HS-5 (cell line): ENCODE measurements at places on chromosomes 16 and 17.

GRCh38 chr16:8146256-8147012, 443.9 kb downstream of the TMEM114 start:
- DNase-seq: no peak

- no peak for DNase-seq
Observed at GRCh38 chr16:82451449-82451848, 175.3 kb upstream of the CDH13 start.

GRCh38 chr16:63018581-63019223, 982.5 kb upstream of the CDH8 start:
- no peak for DNase-seq

DNA sequence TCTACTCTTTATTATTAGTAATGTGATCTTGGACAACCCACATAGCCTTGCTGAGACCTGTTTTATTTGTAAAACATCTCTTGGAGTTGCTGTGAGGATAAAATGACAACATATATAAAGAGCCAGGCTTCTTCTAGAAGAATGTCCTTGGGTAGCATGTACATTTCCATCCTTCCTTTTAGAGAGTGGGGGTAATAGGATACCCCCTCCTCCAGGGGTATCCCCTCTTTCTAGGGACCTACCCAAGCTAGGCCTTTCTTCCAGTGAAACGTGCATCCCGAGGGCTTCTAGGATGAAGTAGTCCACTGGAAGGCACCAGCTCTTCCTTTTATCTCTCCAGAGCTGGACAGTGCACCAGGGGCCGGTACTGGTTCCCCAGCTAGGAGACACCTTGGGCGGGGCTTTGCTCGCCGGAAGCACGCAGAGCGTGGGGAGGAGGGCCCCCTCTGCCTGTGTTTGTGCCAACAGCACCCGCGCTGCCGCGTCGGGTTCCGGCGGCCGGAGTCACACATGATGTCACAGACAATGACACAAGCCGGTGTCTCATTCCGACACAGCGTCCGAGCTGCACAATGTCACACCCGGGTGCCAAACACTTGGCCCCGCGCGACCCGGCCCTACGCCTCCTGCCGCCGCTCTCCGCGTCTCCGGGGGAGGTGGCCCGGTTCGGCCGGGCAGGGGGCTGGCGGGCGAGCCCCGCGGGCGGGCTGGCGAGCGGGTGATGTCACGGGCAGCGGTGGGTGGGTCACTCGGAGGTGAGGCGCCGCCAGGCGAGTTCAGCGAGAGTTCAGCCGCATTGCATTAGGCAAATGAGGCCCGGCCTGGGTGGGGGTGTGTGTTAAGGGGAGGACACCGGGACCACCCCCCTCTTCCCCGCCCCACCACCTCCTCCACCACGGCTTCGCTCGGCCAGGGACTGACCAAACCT, 23.4 kb downstream of the GJD3 start:
- no peak for DNase-seq

- no peak for DNase-seq
Observed at GRCh38 chr16:56767024-56767423, 37.1 kb downstream of the NUP93 start.

DNA sequence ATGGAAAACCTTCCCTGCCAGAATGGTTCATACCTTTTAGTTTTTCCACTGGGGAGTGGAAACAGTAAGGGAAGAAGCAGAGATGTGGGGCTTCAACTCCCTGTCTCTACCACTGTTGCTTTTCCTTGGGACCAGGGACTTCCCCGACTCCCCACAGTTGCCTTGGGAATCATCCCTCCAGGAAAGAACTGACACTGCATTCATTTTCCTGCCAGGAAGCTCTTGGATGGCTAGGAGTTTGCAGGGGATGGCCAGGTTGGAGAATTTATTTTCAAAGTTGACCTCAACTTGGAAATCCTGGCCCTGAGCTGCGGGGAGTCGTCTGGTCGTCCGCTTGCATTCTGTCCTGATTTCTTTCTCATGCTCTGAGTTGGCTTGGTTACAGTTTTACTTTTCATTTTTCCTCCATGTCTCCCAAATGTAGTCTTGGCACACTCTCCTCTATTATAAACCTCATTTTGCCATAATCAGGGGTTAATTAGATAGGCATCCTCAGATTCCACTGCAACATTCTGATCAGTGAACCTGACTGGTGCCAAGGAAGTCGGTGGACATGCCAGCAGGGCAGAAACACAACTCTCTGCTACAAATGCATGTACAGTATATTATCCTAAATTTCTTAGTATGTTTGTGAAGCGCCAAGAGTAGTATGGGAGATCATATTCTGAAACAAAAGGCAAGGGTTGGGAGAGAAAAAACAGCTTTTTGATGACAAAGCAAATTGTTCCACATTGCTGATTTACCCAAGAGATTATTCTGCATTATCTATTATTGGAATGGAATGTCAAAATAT, 220.5 kb upstream of the XYLT1 start:
- no peak for DNase-seq

- DNase-seq: no peak
Observed at GRCh38 chr17:41428591-41429291, 4.4 kb upstream of the KRT37 start.

DNA sequence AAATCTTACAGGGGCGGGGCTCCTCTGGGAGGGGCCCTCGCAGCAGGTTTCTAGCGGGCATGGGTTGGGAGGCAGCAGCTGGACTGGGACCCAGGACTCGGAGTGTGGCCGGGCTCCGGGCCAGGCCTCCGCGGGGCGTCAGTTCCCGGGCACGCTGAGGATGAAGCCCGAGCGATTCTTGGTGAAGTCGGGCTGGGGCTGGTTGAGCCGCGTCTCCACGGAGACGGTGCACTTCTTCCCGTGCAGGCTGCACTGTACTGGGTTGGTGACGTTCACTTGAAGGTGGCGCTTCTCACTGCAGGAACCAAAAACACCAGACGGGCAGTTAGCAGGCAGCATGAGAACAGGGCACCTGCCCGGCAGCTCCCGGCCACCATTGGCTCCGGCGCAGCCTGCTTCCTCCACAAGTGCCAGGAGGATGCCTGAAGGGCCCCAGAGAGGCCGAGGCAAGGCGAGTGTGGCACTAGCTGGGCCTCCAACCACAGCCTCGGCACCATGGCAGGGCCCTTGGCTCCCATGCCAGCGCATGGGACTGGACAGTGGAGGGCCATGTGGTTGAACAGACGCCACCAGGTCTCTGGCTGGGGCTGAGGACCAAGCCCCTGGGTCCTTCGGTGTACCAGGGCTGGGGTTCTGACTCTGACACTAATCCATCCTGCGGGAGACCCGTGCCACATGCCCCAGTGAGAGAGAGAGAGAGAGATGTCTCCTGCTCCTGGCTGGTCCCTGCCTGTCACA, 8.0 kb downstream of the CDK5R1 start:
- no peak for DNase-seq

GRCh38 chr17:65099941-65100315, 37.2 kb upstream of the RGS9 start:
- DNase-seq: peak; percentile 59

GRCh38 chr16:8642146-8642545, 20.6 kb downstream of the METTL22 start:
- no peak for DNase-seq

DNA sequence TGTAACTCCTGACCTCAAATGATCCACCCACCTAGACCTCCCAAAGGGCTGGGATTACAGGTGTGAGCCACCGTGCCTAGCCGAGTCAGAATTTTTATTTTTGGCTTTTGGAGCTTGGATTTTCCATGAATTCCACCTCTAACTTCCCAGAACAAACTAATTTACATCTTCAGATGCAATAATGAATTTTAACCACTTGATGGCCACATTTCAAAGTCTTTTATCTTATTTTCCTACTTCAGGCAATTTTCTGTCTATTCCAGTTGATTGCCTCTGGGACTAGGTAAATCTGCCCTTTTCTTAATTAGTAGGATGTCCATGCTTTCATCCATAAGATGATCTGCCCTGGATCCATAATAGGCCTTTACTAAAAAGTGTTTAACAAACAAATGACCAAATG, 156.4 kb upstream of the ANKFN1 start:
- DNase-seq: no peak

- no peak for DNase-seq
Observed at GRCh38 chr16:29641561-29641960, 21.5 kb upstream of the SPN start.

GRCh38 chr17:913207-913606, 66.4 kb downstream of the NXN start:
- DNase-seq: no peak

DNA sequence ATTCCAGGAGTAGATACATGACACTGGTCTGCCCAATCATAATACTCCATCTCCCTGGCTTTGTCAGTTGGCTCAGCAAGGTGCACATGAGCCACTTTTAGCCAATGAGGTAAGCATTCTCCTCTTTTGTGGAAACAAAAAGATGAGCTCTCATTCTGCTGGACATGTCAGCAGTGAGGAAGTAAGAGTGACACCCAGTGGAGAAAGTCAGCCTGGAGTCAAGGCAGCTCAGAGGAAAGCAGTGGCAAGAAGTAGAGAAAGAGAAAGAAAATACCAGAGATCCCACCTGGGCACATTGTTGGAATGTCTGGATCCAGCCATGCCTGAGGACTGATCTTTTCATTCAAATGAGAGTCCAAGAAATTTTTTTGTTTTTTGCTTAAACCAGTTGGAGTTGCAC, 496.9 kb upstream of the C16orf82 start:
- no peak for DNase-seq

DNA sequence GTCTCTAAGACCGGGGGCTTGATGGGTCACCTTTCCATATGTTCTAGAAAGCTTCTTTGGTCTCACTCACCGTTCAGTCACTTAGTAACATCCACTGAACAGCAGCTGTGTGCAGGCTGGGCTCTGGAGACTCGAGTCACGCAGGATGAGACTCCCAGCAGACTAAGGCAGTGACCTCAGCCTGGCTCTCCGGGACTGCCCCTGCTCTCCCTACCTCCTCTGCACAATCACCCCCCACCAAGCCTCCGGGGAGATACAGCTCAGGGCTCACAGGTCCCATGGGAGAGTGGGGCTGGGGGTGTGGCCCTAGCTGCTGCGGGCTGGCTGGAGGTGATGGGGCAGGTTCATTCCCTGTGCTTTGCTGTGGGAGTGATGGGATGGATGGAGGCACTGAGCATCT, 14.1 kb downstream of the FLYWCH2 start:
- DNase-seq: no peak

GRCh38 chr16:12228602-12229499, 252.3 kb downstream of the SNX29 start:
- DNase-seq: no peak

- DNase-seq: no peak
Observed at GRCh38 chr16:17411263-17411662, 59.5 kb downstream of the XYLT1 start.

DNA sequence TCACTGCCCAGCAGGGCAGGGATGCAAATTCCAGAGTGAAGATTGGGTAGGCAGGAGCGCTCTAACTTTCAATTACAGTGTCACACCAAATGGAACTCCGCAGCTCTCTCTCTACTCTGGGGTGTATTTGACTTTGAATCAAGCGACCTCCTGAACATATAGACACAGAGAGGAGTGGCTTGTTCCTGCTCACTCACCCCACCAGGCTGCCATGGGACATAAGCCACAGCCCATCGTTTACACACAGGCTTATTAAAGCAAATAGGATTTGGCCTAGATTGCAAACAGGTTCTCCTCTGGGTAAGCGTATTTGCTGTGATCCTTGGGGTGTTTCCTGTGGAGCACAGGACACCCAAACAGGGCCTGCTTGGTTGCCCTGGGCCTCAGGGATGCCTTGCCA, 281.6 kb upstream of the CCL2 start:
- DNase-seq: no peak

DNA sequence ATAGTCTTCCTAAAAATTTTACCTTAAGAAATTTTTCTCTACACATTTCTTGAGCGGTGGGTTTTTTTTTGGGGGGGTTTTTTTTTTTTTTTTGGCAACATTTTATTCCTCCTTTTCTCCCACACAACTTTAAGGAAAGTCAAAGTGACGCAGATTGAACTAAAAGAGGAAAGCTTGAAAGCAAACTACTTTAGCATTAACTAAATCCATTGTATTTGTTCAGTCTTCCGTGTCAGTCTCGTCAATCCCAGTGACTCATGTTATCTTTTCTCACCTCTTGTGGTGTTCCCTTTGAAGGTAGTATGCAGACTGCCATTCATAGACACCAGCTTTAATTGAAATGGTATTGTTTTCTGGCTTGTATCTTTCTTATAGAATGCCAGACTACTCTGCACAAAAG, 39.3 kb downstream of the TADA2A start:
- no peak for DNase-seq

DNA sequence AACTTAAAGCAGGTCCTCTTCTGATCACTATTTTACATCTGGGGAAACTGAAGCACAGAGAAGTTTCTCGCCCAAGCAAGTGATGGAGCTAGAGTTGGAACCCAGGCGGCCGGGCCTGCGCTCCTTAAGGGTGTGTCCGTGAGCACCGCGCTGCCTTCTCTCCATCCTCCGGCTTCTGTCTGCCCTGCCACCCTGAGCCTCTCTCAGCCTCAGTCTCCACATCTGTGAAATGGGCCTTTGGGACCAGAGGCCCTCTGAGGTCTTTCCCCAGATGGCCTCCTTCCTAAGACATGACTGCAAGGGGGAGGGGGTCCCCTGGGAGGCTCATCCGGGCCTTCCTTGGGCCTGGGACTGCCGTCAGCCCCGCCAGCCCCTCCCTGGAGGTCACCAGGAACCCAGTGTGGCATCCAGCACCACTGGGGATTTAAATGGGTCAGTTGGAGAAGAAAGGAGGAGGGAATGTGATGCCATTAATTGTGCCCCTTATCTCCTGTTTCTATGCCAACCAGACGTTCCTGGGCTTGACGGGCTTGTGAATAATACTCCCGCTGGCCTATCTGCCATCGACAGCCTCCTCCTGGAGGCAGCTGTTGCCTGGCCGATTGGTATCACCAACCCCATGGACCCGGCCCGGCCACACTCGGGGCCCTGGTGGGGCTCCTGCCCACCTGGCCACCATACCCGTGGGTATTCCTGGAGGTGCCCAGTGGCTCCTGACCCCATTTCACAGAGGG, 5.1 kb downstream of the ZFPM1 start:
- DNase-seq: no peak
